Progenitor cell of endocrine pancreas (in vitro differentiated cells): ENCODE measurements at places on chromosomes 5 and 9. TPM values are rescaled to one million over a fixed set of nuclear protein-coding genes. Genes with fewer than 3 reads are reported as not detected.

DNA sequence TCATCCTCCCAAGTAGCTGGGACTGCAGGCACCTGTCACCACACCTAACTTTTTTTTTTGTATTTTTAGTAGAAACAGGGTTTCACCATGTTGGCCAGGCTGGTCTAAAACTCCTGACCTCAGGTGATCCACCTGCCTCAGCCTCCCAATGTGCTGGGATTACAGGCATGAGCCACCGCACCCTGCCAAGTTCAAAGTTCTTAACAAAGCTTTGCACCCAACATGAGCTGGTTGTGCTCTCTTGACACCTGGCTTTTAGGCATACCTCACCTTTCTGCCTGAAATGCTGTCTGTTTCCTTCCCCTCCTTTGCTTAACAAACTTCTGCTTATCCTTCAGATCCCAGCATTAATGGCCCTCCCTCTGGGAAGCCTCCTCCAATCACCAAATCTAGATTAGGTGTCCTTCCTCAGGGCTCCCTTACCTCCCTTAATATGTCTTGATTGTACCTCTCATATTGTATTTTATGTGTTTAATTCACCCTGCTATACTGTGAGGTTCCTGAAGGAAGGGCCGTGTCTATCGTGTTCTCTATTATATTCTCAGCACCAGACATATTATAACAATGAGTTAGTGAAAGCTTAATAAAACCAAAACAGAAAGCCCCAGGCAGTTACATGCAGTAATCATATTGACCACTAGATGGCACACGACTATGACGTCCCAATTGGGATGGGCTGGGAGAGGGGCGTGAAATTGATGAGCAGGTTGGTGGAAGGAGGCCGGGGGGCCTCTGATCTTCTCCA lies 62.9 kb upstream of the PPARGC1B start:
- H3K27me3 ChIP-seq = no peaks in the 10 kb centered on the region
- no peaks in the 10 kb centered on the region for H3K4me1 ChIP-seq
- no peak for DNase-seq
- H3K27ac ChIP-seq = no peak overlapping the region
- peaks cover 2% of the 10 kb centered on the region for H3K36me3 ChIP-seq
- H3K4me3 ChIP-seq = no peak overlapping the region

DNA sequence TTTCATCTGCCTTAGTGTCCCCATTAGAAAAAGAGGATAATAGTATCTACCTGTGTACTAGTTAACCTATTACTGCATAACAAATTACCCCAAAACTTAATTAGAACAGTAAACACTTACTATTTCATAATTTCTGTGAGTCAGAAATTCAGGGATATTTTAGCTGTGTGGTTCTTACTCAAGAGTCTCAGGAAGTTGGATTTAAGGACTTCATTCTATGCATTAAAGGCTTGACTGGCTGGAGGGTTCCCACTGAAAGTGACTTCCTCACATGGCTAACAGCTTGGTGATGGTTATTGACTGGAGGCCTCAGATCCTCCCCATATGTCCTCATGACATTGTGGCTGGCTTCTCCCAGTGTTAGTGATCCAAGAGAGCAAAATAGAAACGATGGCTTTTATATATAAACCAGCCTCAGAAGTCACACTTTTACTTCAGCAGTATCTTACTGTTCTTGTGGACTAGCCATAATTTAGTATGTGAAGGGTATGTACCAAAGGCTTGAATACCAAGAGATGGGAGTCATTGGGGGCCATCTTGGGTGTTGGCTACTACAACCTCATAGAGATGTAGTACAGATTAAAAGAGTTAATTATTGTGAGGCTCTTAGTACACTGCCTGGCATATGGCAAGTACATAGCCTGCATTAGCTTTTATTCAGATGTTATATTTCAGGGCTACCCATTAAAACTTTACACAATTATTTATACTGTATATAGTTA lies 9.9 kb downstream of the RAD23B start:
- no peaks in the 10 kb centered on the region for H3K27me3 ChIP-seq
- no peak for DNase-seq
- H3K36me3 ChIP-seq = peaks cover 2% of the 10 kb centered on the region
- peaks cover 43% of the 10 kb centered on the region for H3K4me1 ChIP-seq
- H3K27ac ChIP-seq = peak overlapping the region; percentile 50

GRCh38 chr5:10862085-10862484 lies 101.1 kb upstream of the DAP start:
- peaks cover 11% of the 10 kb centered on the region for H3K4me1 ChIP-seq
- H3K27me3 ChIP-seq = peaks cover 19% of the 10 kb centered on the region
- H3K27ac ChIP-seq = no peak overlapping the region
- no peaks in the 10 kb centered on the region for H3K36me3 ChIP-seq
- no peak for DNase-seq
- no peak overlapping the region for H3K4me3 ChIP-seq

GRCh38 chr5:124303366-124303765 lies 443.1 kb downstream of the ZNF608 start:
- no peak overlapping the region for H3K27ac ChIP-seq
- no peaks in the 10 kb centered on the region for H3K27me3 ChIP-seq
- H3K4me1 ChIP-seq = peaks cover 6% of the 10 kb centered on the region
- H3K36me3 ChIP-seq = no peaks in the 10 kb centered on the region
- H3K4me3 ChIP-seq = no peak overlapping the region

The CCDC183 gene
- total RNA-seq = 9.0 and 9.5 TPM in 2 replicates

The PDE8B gene
- 2.6 and 4.0 TPM in 2 replicates for total RNA-seq

The C9orf57 gene
- not detected in 2 replicates for total RNA-seq
